ENCODE measurements at places on chromosomes 3 and 15. TPM values are rescaled to one million over a fixed set of nuclear protein-coding genes. Genes with fewer than 3 reads are reported as not detected.

Gene IQCF5
- total RNA-seq, result not detected

Gene TJP1
- total RNA-seq, result not detected

Gene RBPMS2
- 0.12 TPM for total RNA-seq

Gene CCDC39
- total RNA-seq, result not detected

Gene HTD2
- total RNA-seq, result 9.5 TPM

DNA sequence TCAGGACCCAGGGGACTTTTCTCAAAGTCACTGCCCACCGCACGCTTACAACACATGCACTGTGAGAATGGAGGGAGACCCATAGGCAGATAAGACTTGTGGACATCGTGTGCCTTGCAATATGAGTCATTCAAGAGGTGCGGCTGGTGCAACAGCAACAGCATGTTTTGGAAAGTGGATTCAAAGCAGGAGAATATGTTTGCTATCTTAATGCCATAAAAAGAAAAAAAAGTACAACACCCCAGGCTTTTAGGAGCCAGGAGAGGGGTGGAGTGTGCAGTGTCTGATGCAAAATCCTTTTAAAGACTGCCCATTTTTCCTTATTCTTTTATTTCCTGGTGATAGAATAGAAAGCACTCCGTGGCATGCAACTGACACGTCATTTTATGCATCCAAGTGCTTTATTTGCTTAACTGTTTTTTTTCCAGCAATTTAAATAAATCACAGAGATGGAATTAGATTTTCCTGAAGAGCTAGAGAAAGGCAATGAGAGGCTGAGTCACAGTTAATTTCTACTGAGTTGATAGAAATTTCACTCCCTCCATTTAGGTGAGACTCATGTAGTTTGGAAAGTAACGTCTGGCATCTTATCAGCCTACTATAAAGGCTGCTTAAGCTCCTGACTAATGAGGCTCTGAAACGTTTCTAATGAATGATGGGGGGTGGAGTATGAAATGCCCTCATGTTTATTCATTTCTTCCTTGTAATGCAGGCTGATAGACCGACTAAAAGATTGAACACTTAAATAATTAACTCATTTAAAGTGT, 96.4 kb downstream of the NSUN3 start:
- no peak overlapping the region for H3K27ac ChIP-seq
- no peaks in the 10 kb centered on the region for H3K4me1 ChIP-seq
- H3K36me3 ChIP-seq, result no peaks in the 10 kb centered on the region
- peaks cover 4% of the 10 kb centered on the region for H3K27me3 ChIP-seq
- no peak overlapping the region for H3K4me3 ChIP-seq

DNA sequence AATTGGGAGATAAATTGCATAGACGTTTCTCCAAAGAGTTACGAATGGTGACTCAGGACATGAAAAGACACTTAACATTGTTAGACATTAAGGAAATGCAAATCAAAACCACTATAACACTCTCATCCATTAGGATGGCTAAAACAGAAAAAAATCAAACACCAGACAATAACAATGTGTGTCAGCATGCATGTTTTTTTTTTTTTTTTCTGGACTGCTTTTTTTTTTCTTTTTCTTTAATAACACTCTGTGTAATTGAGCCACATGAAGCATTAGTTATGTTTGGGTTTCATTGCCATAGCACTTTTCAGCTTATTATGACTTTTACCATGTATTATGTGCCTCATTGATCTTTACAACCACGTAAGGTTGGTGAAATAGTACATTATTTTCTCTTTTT, 95.0 kb downstream of the NFKBIZ start:
- no peak for DNase-seq
- H3K36me3 ChIP-seq, result peaks cover 1% of the 10 kb centered on the region
- H3K4me1 ChIP-seq, result peaks cover 33% of the 10 kb centered on the region
- H3K27ac ChIP-seq, result no peak overlapping the region
- no peak overlapping the region for H3K4me3 ChIP-seq

DNA sequence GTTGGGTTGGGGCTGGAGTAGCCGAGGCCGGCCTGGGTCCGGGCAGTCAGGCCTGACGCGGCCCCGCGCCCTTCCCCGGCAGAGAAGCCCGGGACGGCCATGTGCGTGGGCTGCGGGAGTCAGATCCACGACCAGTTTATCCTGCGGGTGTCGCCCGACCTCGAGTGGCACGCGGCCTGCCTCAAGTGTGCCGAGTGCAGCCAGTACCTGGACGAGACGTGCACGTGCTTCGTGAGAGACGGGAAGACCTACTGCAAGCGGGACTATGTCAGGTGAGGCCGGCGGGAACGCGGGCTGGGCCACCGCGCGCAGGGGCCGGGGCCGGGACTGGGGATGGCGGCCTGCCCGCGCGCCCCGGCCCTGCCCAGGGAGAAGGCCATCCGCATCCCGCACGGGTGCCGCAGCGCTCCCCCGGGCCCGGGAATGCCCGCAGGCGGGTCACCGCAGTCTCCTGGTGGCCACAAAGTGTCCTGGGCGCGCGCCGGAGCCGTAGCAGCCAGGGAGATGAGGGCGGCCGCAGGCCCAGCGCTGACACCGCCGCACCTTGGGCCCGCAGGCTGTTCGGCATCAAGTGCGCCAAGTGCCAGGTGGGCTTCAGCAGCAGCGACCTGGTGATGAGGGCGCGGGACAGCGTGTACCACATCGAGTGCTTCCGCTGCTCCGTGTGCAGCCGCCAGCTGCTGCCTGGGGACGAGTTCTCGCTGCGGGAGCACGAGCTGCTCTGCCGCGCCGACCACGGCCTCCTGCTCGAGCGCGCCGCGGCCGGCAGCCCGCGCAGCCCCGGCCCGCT, 1.3 kb downstream of the ISL2 start:
- H3K4me3 ChIP-seq, result no peak overlapping the region
- no peaks in the 10 kb centered on the region for H3K36me3 ChIP-seq
- peaks cover 69% of the 10 kb centered on the region for H3K27me3 ChIP-seq
- peaks cover 53% of the 10 kb centered on the region for H3K4me1 ChIP-seq
- H3K27ac ChIP-seq, result no peak overlapping the region

DNA sequence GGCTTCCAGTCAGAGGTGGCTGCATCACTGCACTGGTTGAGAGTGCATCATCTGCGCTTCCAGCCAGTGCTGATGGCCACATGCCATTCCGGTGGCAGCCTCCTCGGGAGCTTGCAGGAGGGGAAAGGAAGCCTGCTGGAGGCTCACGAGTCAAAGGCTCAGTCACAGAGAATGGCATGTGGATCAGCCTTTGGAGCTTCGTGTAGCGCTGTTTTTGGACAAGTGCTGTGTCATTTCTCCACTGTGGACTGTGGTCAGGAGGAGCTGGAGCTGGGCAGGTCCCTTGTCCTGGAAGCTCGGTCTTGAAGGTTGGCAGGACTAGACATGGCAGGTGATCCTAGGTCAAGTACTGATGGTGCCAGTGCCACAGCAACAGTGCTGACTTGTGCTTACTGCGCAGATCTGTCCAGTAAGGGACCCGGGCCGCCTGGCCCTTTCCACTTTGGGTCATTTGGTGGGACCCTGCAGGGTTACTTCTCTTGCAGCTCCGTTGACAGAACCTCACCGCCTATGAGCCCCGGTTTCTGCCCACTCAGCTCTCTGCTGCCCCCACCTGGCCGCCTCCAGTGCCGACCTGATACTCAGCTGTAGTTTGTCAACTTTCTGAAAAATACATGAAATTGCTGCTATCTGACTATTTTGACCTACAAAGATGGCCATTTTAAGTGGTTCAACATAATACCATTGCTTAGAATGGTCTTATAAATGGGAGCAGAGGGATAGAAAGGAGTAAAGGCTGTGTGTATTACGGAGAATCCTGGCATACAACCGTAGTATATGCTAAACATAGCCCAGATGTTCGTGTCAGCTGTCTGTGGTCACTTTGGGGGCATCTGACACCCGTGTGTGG, 27.6 kb upstream of the TRPM1 start:
- H3K4me3 ChIP-seq, result no peak overlapping the region
- H3K27me3 ChIP-seq, result no peaks in the 10 kb centered on the region
- H3K36me3 ChIP-seq, result no peaks in the 10 kb centered on the region
- H3K4me1 ChIP-seq, result no peaks in the 10 kb centered on the region

- H3K4me1 ChIP-seq, result peaks cover 9% of the 10 kb centered on the region
- no peak overlapping the region for H3K4me3 ChIP-seq
- peaks cover under 1% of the 10 kb centered on the region for H3K36me3 ChIP-seq
Observed at GRCh38 chr3:114706591-114707232, 412.9 kb downstream of the TIGIT start.

DNA sequence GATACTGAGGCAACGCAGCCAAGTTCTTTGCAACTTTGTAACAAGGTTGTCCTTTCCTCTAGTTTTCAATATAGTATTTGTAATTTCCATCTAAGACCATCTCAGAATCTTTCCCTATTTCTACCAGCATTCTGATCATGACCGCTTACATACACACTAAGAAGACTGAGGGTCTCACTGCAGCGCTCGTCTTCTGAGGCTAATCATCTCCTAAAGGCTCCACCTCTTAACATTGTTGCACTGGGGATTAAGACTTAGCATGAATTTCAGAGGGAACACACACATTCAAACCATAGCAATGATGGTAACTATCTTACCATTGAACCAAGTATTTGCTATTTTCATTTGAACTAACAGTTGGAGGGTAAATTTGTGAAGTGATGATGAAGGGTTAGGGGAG, 463.3 kb upstream of the CCDC54 start:
- H3K27ac ChIP-seq, result no peak overlapping the region
- no peaks in the 10 kb centered on the region for H3K4me1 ChIP-seq
- H3K27me3 ChIP-seq, result no peaks in the 10 kb centered on the region
- DNase-seq, result no peak
